Stimulated activated CD8-positive, alpha-beta memory T cell treated with anti-CD3 and anti-CD28 coated beads, Interleukin-7, amount 100 ng/mL, for 1 hour (primary cell): ENCODE measurements at places on chromosomes 1 and 21.

GRCh38 chr1:26839339-26839722 is 12.8 kb downstream of the ZDHHC18 start:
- no peak for DNase-seq

GRCh38 chr1:188386666-188387065 is 1557.9 kb downstream of the PLA2G4A start:
- DNase-seq, result no peak

DNA sequence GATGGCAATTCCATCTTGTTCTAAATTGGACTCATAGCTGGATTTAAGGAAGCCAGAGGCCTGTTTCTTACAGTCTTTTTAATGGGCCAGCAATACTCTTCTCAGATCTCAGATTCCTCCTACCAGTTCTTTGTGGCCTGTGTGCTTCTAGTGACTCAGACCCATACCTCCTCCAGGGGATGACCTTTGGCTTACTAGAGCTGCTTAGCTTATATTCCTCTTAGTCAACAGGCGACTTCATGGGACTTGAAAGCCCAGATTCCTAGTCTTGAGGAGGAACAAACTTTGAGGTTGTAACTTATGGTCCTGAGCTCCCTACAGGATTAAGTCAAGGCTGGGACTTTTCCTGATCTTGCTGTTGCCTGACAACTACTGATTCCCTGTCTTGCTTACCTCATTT is 12.4 kb upstream of the PAPPA2 start:
- DNase-seq, result no peak

GRCh38 chr1:236489710-236490377 is 33.9 kb upstream of the LGALS8 start:
- DNase-seq, result no peak

DNA sequence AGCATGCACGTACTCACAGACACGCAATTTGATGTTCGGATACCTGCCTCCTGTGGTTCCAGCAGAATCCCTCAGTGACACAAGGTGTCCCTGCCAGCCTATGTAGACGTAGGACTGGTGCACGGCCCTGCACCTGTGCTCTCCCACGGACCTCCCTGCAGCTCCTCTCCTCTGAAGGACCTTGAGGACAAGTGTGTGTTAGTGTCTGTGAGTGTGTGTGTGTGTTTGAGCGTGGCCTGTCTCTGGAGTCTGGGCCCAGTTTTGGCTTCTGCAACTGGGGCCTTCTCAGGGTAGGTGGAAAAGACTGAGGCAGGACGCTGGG is 22.5 kb upstream of the DMBX1 start:
- no peak for DNase-seq

- no peak for DNase-seq
Observed at GRCh38 chr1:112807117-112807516, 92.0 kb upstream of the PPM1J start.

GRCh38 chr1:23745515-23745914 is 2.2 kb downstream of the ELOA start:
- no peak for DNase-seq
